AG09319 (cell line): ENCODE measurements at places on chromosomes 7 and 10.

- no peak for DNase-seq
Measured at GRCh38 chr7:5139998-5140397, 50.0 kb upstream of the WIPI2 start.

DNA sequence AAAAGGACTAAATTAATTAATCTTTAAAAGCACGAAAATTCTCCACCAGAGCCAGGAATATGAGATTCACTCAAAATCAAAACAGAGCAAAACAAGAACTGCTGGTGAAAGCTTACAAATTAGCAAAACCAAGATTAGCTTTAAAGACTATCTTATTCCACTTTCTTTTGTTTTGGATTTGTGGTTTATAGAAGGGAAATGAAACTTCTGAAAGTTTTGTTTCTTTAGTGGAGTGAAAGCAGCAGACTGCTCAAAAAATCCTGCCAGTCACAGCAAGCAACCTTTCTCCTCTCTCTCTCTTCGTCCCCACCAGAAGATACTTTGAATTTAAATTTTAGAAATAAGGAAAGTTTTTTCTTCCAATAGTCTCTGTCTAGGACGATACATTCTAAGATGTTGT, 7.8 kb downstream of the ACTA2 start:
- no peak for DNase-seq

GRCh38 chr10:30662814-30663213, 33.3 kb upstream of the LYZL2 start:
- no peak for DNase-seq

- DNase-seq, result no peak
Measured at GRCh38 chr7:6012355-6013104, 3.5 kb downstream of the AIMP2 start.

DNA sequence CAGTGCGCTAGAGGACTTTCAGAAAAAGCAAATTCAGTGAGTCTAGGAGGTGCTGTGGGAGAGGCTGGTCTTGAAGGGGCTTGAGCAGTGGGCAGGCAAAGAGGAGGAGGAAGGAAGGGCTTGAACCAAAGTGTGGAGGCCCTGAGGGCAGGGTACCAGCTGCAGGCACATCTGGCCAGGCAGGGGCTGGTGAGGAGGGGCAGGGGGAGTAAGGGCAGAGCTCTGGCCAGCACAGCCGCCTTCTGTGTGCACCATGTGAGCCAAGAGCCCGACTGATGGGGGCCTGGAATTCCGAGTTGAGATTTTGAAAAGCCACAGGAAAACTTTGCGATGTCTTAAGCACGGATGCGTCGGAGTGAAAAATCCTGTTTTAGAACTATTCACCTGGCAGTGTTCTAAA, 74.5 kb downstream of the PRPF18 start:
- DNase-seq, result no peak

DNA sequence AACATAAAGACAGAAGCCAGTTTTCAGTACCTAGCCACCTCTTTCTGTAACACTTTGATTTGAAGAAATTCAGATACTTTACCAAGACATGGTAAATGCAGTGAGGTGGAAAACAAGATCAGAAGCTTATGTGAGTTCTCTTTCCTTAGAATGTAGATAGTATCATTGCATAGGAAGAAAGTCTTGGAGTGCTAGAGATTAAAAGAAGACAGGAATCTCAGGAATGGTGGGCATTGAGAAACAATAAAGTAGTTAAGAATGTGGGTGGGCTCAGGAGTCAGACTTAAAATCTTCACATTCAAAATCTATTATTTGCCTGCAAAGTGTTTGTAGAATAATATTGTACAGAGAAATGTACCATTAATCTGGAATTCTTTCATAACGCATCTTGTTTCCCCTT, 58.9 kb downstream of the POLL start:
- no peak for DNase-seq
